ENCODE measurements at places on chromosomes 7 and 10.

GRCh38 chr7:2959103-2959680 is 84.5 kb downstream of the CARD11 start:
- no peak for DNase-seq

- DNase-seq, result no peak
Observed at GRCh38 chr7:44381494-44382220, 56.3 kb upstream of the CAMK2B start.

DNA sequence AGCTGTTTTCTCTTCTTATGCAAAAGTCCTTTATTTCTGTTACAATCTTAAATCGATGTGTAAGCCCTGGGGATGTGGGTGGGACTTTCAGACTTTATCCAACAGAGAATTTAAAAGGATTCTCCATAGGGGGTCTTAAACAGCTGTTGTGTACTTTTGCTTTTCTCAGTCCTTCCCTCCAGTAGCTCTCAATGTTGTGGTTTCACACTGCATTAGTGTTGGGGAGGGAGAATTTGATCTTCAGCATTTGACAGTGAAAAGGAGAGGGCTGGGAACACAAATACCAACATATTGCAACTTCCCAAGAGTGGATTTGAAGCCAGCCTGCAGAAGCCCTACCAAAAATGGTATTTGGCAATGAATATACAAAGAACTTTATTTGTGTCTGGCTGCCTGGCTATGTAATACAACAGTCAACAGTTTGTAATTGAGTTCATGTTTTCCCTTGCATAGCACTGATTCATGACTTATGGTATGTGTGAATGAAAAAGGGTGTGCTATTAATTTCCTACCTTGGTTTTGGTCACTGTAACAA is 80.1 kb upstream of the CAPZA2 start:
- no peak for DNase-seq

- no peak for DNase-seq
Observed at GRCh38 chr10:22243321-22243720, 25.5 kb upstream of the EBLN1 start.

DNA sequence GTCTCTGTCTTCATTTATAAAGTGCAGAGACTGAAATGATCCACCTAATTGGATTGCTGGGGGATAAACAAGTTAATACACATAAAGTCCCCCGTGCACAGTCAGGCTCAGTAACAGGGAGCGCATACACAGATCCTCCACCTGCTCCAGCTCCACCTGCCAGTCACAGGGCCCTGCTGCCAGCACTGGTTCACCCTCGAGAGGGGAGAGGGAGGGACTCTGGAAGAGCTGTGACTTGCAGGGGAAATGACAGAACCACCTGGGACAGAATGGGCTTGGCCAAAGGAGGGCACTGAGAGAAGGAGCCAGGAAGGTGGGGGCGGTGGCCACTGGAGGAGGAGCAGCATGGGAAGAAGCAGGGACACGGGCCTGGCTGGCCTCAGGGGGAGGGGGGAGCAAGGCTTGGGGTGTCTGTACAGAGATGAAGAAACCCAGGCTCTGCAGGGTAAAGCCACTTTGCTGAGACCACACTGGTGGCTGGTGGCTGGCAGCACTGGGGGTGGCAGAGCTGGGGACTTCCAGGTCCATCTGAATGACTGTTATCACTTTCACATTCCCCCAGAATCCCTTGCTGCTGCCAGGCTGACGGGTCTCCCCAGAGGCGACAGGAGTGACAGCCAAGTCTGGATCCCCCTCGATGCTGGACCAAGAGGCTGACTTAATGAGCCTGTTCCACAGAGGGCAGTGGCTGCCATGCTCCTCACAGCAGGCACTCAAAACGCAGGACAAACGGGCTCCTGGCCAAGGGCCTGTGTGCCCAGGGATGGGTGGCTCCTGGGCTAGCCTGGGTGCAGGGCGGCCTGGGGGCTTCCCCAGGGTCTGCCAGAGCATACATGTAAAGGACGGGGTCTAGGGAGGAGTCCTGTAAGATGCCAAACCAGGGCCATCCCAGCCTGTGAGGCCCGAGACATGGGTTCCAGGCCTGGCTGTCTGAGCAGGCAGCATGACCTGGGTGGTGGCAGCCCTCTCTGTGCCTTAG is 151.1 kb downstream of the SH3PXD2A start:
- no peak for DNase-seq
